ENCODE measurements at places on chromosomes 2 and 18.

DNA sequence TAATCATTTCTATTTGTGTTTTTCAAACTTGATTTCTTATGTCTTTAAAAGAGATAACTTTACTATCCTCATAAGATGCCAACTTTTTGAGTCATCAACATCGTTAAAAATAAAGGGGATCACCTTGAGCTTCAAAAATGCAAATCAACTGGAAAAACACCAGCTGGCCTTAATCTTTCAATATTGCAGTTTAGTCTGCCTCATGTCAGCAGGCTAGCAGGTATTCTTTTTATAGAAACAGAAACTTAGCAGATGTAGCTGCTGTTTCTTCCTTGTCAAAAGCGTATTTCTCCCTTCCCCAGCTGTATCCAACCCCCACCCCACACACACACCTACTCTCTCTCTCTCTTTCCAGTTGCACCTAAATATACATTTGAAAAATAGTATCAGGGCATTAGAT, 154.1 kb upstream of the ZNF804A start:
- DNase-seq, result no peak

GRCh38 chr2:230714136-230714480, 1.5 kb downstream of the CAB39 start:
- DNase-seq, result peak; percentile 80

DNA sequence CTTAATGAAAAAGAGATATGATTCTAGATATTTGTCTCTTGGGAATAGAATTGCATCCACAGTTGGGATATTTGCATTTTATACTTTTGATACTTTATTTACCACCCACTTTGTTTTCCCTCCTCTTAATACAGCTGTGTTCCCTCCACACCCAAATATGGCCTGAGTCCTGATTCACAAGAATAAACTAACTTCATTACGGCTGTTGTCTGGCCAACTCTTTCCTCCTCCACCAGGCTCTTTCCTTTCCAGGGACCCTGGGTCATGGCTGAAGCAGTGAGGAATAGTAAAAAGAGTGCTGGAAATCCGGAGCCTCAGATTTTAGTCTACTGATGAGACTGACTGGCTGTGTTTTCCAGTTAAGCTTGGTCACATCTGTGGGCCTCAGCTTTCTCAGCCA, 48.4 kb upstream of the STAM2 start:
- no peak for DNase-seq

DNA sequence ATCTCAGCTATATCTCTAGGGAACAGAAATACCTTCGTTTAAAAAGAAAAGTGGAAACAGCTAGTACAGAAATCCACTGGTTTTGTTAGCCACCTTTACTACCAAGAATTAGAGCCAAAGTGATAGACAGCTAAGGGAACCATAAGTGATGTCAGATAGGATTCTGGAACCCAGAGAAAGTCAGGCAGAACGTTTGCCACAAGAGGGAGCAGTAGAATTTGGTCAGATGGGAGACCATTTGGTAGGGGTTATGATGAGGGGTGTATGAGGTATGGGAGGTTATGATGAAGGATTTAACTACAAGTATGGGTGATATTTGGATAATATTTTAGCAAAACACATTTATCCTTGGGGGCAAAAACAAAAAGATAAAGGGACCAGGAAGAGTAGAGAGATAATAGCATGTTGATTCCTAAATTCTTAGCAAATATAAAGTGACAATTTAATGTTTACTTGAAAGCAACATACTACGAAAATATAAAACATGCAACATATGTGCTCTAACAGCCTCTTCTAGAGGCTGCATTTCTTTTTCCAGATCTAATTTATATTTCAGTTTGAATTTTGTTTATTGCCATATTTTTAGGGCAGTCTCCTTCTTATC, 3.3 kb downstream of the SLC8A1 start:
- peak; percentile 62 for DNase-seq

- no peak for DNase-seq
Observed at GRCh38 chr18:48033790-48034650, 103.6 kb upstream of the SMAD2 start.

GRCh38 chr2:151757861-151758260, 23.6 kb upstream of the NEB start:
- DNase-seq, result no peak

GRCh38 chr18:839224-840022, 27.4 kb upstream of the YES1 start:
- DNase-seq, result peak; percentile 79

GRCh38 chr18:69648486-69648885, 247.8 kb downstream of the DOK6 start:
- no peak for DNase-seq

- no peak for DNase-seq
Observed at GRCh38 chr18:44041553-44041952, 639.1 kb upstream of the SETBP1 start.

- DNase-seq, result peak; percentile 76
Observed at GRCh38 chr2:29130295-29130694, 15.1 kb downstream of the CLIP4 start.

DNA sequence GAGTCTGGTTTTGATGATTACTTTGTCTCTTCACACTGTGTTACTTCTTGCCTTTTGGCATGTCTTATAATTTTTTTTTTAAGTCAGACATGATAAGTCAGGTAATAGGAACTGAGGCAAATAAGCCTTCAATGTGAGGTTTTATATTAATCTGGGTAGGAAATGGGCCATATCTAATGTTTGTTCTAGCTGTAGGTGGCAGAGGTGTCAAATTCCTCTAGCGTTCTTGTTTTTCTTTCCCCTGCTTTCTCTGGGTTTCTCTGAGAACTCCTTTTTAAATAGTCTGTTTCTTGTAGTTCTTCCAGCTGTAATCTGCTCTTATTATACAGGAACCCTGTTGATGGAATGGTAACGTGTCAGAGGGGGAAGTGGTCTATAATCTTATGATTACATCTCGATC, 5.7 kb downstream of the SP140 start:
- no peak for DNase-seq

- no peak for DNase-seq
Observed at GRCh38 chr2:237450108-237450507, 36.1 kb upstream of the COL6A3 start.

GRCh38 chr2:105903051-105903674, 158.5 kb downstream of the NCK2 start:
- no peak for DNase-seq

- DNase-seq, result peak; percentile 83
Observed at GRCh38 chr2:28717339-28717758, 34.3 kb upstream of the PPP1CB start.

DNA sequence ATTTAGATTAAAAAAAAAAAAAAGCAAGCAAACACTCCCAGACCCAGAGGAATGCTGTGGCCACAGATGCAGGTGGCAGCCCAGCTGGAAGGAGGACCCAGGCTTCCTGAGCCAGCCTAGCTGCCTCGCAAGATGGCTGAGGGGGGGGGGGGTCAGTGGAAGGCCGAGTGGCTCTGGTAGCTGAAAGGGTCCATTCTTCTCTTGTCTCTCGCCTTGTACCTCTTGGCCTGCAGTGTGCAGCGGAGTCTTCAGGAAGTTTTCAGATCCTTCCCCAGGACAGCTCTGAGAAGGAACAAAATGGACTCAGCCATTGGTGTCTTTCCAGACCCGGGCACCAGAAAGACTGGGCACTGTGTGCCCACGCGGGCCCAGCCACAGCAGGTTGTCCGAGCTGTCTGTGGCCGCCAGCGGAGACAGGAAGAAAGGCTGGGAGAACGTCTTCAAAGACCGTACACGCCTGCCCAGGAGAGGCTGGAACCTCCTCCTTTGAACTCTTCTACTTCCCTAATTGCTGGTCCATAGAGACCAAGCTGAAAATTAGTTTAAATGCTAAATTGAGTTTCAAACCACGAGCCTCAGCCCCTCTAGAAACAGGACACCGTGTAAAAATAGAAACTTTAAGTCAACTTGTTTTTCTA, 21.3 kb downstream of the APCDD1 start:
- no peak for DNase-seq

DNA sequence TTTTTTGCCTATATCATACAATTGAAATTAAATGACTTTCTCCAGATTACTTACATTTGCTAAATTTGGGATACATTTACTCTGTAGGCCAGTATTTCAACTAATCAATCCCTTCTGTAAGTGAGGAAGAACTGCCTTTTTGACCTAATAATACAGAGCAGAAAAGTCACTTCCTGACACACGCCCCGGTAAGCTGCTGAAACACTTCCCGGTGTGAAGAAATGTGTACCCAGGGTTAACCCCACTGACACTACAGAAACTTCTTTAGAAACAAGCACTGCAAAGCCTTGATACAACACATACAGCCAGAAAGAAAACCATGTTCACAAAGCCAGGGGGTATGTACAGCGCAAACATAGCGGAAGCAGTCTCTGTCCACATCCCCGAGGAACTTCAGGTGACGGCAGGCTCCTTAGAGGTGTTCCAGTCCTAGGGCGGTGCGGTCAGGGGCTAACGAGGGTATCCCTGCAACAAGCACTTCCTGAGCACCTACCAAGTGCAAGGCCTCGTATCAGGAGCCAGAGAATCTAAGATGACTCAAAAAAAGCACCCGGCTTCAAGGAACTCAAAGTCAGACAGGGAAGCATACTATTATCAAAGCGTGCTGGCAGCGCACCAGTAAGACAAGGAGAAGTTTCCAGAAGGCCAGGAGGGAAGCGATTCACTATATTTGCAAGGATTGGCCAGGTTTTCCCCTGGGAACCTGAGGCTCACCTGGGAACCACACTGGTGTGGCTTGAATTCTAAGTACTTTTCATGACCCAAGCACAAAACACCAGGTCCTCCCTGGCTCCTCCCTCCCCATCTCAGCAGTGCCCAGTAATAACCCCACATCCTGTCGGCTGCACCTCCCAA, 46.6 kb downstream of the ZNF516 start:
- DNase-seq, result no peak

- no peak for DNase-seq
Observed at GRCh38 chr2:127142663-127143630, 36.0 kb upstream of the BIN1 start.

Measured in EL (cell line).